ENCODE measurements at places on chromosomes 2 and 18. TPM values are rescaled to one million over a fixed set of nuclear protein-coding genes. Genes with fewer than 3 reads are reported as not detected.

DNA sequence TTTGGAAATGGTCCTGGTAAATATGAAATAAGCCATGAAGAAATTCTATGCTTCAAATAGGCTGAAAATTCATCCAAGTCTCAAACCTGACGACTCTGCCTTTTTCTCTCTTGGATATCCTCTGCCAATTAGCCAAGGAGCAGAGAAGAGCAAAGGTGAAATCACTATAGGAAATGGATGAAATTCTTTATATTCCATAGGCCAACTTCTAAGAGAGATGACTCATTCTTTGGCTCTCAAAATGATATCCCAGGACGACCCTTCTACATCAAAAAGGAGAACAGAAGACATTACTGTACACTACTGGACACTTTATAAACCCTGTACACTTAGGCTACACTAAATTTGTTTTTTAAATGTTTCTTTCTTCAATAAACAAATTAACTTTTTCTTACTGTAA lies 22.7 kb downstream of the PDE1A start:
- H3K4me1 ChIP-seq = no peaks in the 10 kb centered on the region
- H3K36me3 ChIP-seq = no peaks in the 10 kb centered on the region
- H3K4me3 ChIP-seq = no peak overlapping the region
- DNase-seq = no peak
- H3K27ac ChIP-seq = no peak overlapping the region

GRCh38 chr2:62705007-62705829 lies at the start of gene EHBP1:
Gene EHBP1 (plus strand): TSS chr2:62705713. CDS start chr2:62707192, 1,479 bp downstream.
- DNase-seq = peak; percentile 100
- no peaks in the 10 kb centered on the region for H3K36me3 ChIP-seq
- no peaks in the 10 kb centered on the region for H3K27me3 ChIP-seq

Gene PPP3R1
- total RNA-seq = 52.7 TPM

Gene NAT8
- not detected for total RNA-seq

Gene ABCG8
- 0.31 TPM for total RNA-seq

Gene SKA1
- total RNA-seq = 25.1 TPM
